ENCODE measurements at places on chromosomes 11 and 22. TPM values are rescaled to one million over a fixed set of nuclear protein-coding genes. Genes with fewer than 3 reads are reported as not detected.
A peak's percentile ranks its signal among the peaks of the same experiment; 100 is the strongest.

- no peaks in the 10 kb centered on the region for H3K36me3 ChIP-seq
- H3K4me1 ChIP-seq: no peaks in the 10 kb centered on the region
- no peaks in the 10 kb centered on the region for H3K27me3 ChIP-seq
Measured at GRCh38 chr11:87006035-87006434, 31.7 kb upstream of the TMEM135 start.

- H3K27me3 ChIP-seq: no peaks in the 10 kb centered on the region
- no peak overlapping the region for H3K27ac ChIP-seq
- peaks cover 3% of the 10 kb centered on the region for H3K4me1 ChIP-seq
- peaks cover 11% of the 10 kb centered on the region for H3K36me3 ChIP-seq
- no peak for DNase-seq
Measured at GRCh38 chr22:46900549-46900948, 138.1 kb downstream of the TBC1D22A start.

PTPRJ gene
- total RNA-seq: 3.6 TPM

CRYBB2 gene
- 0.09 TPM for total RNA-seq

DNA sequence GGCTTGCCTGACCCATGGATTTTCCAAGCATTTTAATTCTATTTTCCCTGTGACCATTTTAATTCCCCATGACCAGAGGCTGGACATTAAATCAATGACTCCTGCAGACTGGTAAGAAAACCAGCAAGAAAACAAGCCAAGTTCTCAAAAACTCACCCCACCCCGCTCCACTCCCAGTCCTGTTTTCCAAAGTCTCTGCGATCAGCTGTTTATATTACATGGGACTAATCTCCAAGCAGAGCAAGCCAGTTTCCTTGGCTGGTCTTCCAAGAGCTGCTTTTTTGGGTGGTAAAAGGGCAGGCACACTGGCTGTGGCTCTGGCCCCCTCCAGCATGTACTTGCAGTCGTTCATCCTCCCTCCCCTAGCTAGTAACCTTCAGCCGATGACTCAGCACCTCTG, 97.9 kb downstream of the RRAS2 start:
- H3K4me3 ChIP-seq: no peak overlapping the region
- H3K27ac ChIP-seq: no peak overlapping the region

CHRM1 gene
- total RNA-seq: 0.04 TPM

- H3K4me3 ChIP-seq: no peak overlapping the region
- no peak for DNase-seq
- no peak overlapping the region for H3K27ac ChIP-seq
Measured at GRCh38 chr22:43521716-43522115, 109.9 kb downstream of the MPPED1 start.

GRCh38 chr11:12170984-12171383, 60.6 kb downstream of the MICAL2 start:
- DNase-seq: peak; percentile 90
- H3K4me1 ChIP-seq: peaks cover 13% of the 10 kb centered on the region

- H3K27me3 ChIP-seq: peaks cover 10% of the 10 kb centered on the region
- H3K4me1 ChIP-seq: peaks cover 9% of the 10 kb centered on the region
- DNase-seq: no peak
Measured at GRCh38 chr11:124078591-124078990, 36.7 kb upstream of the VWA5A start.

GRCh38 chr11:131624531-131624930, 254.1 kb downstream of the NTM start:
- DNase-seq: no peak
- H3K4me1 ChIP-seq: peaks cover 24% of the 10 kb centered on the region
- no peaks in the 10 kb centered on the region for H3K27me3 ChIP-seq
- H3K36me3 ChIP-seq: no peaks in the 10 kb centered on the region

DNA sequence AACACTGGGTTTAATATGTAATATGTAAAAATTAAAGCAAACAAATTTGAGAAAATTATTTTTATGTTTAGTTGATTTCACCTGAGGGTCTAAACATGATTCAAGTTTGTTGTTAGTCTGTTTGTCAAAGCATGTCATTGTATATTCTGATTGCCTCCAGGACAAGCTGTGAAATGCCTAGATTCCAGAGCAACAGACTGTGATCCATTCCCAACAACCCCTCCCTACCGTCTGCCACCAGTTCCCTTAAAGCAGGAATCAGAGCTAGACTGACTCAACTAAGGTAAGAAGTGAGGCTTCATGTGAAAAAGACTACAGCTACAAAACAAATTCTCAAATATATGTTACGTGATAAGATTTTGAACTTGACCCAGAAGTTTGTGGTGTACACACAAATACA, 304.2 kb downstream of the RAB38 start:
- no peaks in the 10 kb centered on the region for H3K27me3 ChIP-seq
- DNase-seq: no peak
- H3K27ac ChIP-seq: no peak overlapping the region
- no peaks in the 10 kb centered on the region for H3K4me1 ChIP-seq
- H3K4me3 ChIP-seq: no peak overlapping the region

DNA sequence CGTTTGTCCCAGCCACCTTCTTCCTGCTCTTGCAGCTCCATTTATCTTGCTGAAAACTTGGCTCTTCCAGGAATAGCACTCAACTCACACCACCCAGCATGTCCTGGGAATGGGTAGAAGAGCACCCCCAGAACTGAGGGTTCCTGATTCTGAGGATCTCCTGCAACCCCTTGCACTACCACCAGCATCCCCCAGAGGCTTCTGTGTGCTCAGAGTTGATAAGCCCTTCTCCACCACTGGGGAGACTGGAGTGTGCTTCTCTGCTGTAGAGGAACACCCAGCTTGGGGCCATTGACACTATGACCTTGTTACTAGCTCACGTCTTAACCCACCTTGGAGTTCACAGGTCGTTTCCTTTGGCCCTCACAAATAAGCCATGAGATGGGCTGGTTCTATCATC, 121.0 kb downstream of the GRIK4 start:
- H3K4me1 ChIP-seq: peaks cover 17% of the 10 kb centered on the region
- no peak overlapping the region for H3K27ac ChIP-seq
- no peak overlapping the region for H3K4me3 ChIP-seq
- H3K27me3 ChIP-seq: peaks cover 5% of the 10 kb centered on the region
- no peak for DNase-seq

KDELR3 gene
- 36.4 TPM for total RNA-seq

DNA sequence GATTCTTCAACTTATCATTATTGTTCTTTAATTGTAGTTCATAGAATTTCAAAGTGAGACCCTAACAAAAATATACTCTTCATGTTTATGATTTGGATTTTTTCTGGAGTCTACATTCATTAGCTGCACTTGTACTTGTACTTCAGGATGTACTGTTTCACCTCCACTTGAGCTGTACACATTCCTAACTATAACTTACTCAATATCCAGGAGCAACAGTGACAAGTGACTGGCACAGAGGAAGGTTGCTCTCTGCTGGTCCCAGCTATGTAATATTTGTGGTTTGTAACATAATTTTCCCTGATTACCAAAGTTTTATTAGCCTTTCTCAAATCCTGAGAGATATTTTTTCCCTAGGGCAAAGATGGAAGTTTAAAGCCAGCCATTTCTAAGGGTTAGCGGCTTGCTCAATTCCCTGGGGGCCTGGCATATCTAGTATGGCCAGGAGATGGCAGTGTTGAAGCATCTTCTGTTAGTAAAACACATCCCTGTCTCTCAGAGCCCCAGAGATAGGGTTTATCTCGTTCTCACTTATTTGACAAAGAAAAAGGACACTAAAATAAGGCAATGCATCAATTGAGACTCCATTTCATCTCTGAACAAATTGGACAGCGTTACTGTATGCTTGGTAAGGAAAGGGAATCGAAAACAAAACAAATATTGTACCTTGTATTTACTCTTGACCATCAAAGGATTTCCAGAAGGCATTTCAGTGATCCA, 14.2 kb downstream of the OR52A5 start:
- H3K4me3 ChIP-seq: no peak overlapping the region
- H3K27me3 ChIP-seq: no peaks in the 10 kb centered on the region
- H3K27ac ChIP-seq: no peak overlapping the region
- H3K36me3 ChIP-seq: no peaks in the 10 kb centered on the region
- H3K4me1 ChIP-seq: no peaks in the 10 kb centered on the region
- DNase-seq: peak; percentile 63

OR4C11 gene
- not detected for total RNA-seq

DNA sequence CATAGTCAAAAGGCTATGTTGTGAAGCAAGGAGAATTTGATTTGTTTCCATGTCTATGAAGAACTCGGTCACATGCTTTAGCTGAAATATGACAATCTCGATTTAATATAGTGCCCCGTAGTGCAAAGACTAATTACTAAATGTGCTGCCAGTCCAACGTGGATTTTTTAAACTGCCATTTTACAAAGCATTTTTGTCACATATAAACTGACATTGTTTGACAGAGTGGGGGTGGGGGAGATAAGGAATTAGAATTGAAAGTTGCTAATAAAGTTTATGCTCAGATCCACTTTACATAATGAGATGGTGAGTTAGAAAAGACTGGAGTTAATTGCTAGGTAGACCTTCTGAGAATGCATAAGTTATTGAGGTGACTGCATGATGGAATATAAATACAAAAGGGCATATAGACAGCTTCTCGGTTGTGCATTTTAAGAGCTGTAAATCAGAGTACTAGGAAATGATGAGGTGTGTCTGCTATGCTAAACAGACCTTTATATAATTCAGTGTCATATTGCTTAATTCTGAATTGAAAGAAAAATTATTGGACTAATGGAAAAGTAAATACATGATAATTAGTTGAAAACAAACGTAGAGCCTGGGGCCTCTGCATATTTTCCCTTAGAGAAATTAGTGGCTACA, 158.9 kb upstream of the MTNR1B start:
- DNase-seq: no peak
- H3K27me3 ChIP-seq: no peaks in the 10 kb centered on the region
- no peaks in the 10 kb centered on the region for H3K36me3 ChIP-seq
- H3K4me1 ChIP-seq: no peaks in the 10 kb centered on the region
- no peak overlapping the region for H3K4me3 ChIP-seq

ANGPTL5 gene
- 9.4 TPM for total RNA-seq

- peaks cover 6% of the 10 kb centered on the region for H3K4me1 ChIP-seq
- DNase-seq: no peak
- H3K36me3 ChIP-seq: no peaks in the 10 kb centered on the region
- no peak overlapping the region for H3K27ac ChIP-seq
- no peak overlapping the region for H3K4me3 ChIP-seq
Measured at GRCh38 chr22:38832005-38832978, 11.5 kb downstream of the NPTXR start.

DNA sequence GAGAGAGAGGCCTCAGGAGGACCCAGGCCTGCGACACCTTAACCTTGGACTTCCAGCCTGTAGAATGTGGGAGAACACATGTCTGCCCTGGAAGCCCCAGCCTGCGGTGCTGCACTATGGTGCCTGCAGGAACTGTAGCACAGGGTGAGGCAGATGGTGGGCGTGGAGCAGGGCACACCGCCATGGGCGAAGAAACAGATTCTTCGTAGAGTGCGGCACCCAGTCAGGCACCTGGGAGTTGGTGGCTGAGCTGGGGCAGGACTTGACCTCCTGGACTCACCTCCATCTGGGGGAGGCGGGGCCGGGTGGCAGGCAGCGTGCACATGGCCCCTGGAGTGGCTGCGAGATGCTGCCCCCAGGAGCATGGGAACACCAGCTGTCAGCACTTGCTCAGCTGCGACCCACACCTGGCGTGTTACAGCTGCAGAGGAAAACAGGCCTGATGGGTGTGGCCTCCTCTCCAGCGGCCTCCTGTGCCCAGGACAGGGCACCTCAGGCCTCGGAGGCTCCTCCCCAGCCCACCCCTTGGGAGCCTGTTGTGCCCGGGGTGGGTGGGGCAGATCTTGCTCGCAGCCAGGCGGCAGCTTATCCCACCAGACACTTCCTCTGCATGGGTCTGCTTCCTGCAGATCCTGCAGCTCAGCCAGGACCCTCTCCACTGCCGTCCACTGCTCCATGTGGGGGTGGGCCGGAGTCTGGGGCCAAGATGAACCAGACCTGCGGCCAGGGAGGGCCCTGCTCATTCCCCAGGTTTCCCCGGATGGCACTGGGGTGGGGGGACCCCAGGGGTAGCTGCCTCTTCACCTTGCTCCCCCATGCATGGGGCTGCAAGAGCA, 80.4 kb downstream of the MYEOV start:
- no peak overlapping the region for H3K27ac ChIP-seq
- peaks cover 4% of the 10 kb centered on the region for H3K27me3 ChIP-seq
- peak; percentile 54 for DNase-seq
- H3K4me1 ChIP-seq: peaks cover 36% of the 10 kb centered on the region
- H3K36me3 ChIP-seq: no peaks in the 10 kb centered on the region

Data from muscle of leg (tissue), 16 donors.